ENCODE measurements at places on chromosomes 4 and X.

- no peak for DNase-seq
These were observed 132.6 kb upstream of the ANK2 start for GRCh38 chr4:112916868-112917267.

DNA sequence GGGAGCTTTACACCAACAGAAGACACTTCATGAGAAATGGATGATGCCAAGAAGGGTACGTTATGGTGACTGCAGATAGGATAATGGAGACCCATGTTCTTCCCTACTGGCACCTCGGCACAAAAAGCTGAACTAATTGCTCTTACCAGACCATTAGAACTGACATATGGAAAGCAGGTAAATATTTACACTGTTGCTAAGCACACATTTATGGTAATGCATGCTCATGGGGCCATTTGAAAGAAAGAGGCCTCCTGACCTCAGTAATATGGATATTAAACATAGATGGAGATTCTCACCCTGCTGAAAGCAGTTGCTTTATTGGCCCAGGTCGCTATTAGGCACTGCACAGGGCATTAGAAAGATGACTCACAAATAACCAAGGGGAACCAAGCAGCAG is 1759.6 kb downstream of the C4orf33 start:
- DNase-seq = no peak

DNA sequence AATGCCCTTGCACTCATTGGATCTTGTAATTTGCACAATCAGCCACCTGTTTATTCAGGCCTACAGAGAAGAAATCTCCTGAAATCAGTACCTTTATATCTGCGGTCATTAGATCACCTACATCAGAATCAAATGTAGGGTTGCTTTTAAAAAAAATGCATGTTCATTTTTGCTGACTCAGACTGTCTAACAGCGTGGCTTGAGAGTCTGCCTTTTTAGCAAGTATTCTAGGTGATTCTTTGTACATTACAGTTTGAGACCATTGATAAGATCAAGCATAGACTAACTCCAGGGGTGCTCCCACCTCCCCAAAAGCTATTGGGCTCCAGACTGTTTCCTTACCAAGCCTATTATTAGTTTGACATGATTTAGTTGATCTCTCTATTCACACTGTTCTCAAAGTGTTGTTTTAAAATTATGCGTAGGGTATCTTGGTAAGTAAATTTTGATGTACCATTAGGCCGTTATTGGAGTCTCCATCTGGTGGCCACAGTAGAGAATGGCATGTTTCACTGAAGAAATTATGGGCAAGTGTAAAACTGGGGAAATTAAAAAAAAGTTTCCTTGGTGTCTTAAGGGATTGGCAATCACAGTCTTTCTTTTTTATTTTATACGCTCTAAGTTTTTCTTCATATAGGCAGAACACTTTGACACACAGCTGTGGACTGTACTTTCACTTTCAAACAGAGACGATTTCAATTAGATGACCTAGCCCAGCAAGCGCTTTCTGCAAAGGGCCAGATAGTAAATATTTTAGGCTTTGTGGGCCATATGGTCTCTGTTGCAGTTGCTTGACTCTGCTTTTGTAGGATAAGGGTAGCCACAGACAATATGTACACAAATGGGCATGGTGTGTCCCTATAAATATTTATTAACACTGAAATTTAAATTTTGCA is 33.7 kb upstream of the MSL3 start:
- no peak for DNase-seq

DNA sequence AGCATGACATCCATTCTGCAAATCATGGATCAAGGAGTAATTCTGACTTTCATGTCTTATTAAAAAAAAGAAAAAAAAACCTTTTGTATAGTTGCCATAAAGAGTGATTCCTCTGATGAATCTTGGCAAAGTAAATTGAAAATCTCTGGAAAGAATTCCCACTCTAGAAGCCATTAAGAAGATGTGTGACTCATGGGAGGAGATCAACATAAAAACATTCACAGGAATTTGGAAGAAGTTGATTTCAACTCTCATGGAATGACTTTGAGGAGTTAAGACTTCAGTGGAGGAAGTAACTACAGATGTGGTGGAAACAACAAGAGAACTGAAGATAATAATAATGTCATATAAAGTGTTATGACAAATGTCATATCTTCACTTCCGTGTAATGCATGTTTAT is 204.2 kb downstream of the PABPC4L start:
- no peak for DNase-seq
